Activated CD8-positive, alpha-beta memory T cell treated with anti-CD3 and anti-CD28 coated beads, Interleukin-2, amount 50 U/mL, for 4 hours (primary cell): ENCODE measurements at places on chromosomes 12 and 14.

GRCh38 chr12:76679778-76680177, 84.1 kb upstream of the ZDHHC17 start:
- no peak for DNase-seq

DNA sequence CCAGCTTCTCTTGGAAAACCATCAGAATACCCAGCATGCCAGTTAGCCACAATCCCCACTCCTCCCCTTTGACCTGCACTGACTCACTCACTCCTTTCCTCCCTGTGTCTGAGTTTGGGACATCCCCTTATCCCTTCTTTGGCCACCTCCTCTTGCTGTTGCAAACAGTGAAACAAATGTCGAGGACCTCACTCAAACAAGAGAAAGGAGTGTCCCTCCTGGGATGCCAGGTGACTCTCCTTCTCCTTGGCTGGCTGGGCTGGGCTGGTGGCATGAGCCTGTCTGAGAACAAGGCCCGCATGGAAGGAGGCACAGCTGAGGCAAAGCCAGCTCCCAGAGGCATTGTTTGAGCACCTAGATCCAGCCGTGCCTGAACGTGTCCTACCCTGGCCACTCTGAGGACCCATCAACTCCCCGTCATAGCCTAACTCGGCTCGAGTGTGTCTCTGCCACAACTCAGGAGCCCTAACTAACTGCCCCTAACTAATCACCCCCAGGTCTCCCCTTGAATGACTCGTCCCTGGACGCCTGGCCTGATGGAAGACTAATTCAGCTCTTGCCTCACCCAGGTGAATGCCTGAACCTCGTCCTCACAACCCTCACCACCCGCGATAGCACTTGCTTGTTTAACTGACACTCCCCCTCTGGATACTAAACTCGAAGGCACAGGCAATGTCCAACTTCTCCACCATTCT, 43.0 kb downstream of the NCOR2 start:
- no peak for DNase-seq

DNA sequence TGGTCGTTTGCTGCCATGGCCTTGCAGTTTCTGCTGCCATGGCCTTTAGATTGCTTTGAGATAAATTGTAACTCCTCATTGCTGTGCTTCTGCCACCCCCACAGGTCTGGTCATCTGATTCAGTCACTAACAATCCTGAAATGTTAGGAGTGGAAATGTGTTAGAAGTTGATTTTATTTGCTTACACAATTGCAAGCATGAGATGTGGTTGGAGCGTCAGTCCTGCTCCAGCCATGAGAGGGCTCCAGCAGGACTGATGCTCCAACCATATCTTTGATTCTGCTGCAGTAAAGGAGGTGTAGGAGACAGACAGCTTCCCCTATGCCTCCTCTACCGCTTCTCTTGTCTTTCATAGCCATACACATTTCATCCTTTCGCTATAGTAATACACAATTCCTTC, 226.8 kb upstream of the RGS6 start:
- no peak for DNase-seq

DNA sequence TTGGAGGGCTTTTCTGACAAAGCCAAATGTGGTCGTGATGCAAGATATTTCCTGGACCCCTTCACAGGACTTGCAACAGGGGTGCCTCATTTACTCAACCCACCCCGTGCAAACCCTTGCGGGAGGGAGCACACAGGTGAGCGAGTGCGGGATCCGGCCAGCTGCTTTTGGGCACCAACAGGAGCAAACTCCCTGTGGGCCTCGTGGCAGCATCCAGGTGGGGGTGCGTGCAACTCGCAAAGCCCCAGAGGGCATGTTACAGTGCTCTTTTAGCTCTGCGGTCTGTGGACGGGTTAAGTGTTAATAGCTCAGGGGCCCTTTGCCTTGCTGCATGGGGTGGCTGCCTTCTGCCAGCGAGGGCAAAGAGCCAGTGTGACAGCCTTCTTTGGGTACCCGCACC, 707.6 kb upstream of the MDGA2 start:
- DNase-seq, result no peak

- no peak for DNase-seq
Observed at GRCh38 chr12:127416796-127417195, 850.2 kb upstream of the TMEM132C start.

GRCh38 chr14:43031598-43031997, 1424.9 kb downstream of the LRFN5 start:
- no peak for DNase-seq

DNA sequence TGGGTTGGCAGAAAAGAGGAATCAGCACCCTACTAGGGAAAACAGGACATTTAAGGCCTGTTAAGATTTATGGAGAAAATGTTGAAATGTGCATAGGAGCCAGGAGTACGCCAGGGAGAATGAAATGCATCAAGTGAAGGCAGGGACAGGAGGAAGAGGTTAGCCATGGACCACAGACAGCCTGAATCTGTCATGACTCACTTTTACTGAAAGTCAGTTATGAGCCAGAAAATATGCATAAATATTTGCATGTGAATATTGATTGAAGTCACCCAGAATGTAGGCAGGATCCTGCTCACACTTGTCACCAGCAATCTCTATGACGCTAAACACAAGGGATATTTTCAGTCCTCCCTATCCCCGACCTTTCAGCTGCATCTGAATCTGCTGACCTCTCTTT, 25.1 kb upstream of the CDK17 start:
- DNase-seq, result no peak
